Stimulated activated CD4-positive, alpha-beta T cell treated with anti-CD3 and anti-CD28 coated beads, Interleukin-4, amount 100 ng/mL, for 1 hour (primary cell): ENCODE measurements at places on chromosomes 13 and 19.

- no peak for DNase-seq
These were observed 8.6 kb downstream of the RUBCNL start for GRCh38 chr13:46378411-46378810.

DNA sequence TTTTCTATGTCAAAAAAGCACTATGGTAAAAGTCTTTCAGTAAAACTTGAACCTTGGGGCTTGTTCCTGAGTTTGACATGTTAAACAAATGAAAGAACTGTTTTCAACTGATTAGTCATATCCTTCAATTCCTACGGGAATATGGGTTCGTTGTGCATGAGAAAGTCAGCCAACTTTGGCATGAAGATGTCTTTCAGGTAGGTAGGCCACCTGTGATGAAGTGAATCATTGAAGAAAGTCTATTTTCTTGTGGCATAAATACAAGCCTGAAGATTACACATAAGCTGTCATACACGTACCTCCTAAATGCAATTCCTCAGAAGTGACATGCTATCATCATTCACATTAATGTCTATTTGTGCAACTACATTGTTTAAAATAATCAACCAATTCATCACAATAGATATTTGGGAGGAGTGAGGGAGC lies 513.0 kb downstream of the IRS2 start:
- DNase-seq, result no peak

DNA sequence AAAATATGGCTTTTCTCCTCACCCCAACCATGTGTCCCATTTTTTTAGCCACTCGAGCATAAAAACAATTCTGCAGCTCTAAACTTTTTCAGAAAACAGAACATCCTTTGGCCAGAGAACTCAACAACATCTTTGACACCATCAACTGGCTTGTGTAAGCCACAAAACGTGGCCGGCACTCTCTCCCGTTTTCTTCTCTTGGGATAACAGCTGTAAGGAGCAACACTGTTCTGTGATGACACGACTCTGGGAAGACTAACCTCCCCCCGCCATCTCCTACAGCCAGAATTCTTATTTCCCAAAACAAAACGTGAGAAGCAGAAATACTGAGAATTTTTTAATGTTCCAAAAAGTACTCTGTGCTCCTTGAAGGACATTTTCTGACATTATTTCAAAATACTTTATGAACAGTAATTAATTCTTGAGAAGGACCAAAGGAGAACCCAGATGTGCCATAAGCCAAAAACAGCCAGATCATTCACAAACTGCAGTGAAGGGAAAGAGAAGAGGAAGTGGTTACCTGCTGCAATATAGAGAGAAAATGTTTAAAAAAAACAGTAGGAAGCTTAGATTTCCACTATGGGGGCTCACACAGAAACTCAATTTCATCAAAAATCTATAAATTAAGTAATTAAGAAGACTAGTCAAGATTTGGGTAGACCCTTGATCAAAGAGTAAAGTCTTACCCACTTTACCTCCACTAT lies 25.8 kb downstream of the COL4A1 start:
- no peak for DNase-seq

DNA sequence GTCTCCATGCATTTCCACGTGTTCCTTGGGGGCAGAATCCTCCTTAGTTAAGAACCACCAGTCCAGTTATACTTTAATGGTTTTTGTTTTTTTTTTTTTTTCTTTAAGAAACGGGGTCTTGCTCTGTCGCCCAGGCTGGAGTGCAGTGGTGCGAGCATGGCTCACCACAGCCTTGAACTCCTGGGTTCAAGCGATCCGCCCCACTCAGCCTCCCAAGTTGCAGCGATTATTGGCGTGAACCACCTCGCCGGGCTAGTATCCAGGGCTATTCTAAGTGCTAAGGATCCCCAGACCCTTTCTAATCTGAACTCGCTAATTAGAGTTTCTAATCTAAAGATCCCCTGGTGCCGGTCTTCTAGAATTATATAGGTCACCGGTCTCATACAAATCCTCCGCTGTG lies 9.6 kb downstream of the ABHD8 start:
- DNase-seq, result no peak

GRCh38 chr19:17321655-17322489 lies 12.5 kb downstream of the DDA1 start:
- no peak for DNase-seq

GRCh38 chr13:40629678-40630384 lies 36.6 kb downstream of the FOXO1 start:
- no peak for DNase-seq

GRCh38 chr13:101919541-101920181 lies 467.2 kb downstream of the ITGBL1 start:
- no peak for DNase-seq

GRCh38 chr13:113929628-113930615 lies 44.0 kb downstream of the C13orf46 start:
- no peak for DNase-seq

- DNase-seq, result no peak
These were observed 22.5 kb downstream of the SERP2 start for GRCh38 chr13:44395976-44396694.

DNA sequence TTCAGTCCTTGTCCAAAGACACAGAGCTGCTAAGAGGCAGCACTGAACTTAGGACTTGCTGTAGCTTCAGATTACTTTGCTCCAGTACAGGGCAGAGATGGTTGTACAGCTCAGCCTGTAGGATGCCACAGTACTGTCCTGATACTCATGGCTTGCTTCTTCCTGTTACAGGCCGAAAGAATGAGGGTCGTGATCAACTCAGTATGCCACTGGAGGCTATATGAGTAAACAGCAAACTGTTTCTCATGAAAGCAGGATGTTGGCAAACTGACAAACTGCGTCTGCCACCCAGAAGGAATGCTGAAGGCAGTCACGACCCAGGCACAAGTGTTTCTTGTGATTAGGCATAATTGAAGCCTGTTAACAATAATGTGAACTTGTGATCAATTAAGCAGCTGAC lies 2.8 kb downstream of the ZNF749 start:
- DNase-seq, result no peak

DNA sequence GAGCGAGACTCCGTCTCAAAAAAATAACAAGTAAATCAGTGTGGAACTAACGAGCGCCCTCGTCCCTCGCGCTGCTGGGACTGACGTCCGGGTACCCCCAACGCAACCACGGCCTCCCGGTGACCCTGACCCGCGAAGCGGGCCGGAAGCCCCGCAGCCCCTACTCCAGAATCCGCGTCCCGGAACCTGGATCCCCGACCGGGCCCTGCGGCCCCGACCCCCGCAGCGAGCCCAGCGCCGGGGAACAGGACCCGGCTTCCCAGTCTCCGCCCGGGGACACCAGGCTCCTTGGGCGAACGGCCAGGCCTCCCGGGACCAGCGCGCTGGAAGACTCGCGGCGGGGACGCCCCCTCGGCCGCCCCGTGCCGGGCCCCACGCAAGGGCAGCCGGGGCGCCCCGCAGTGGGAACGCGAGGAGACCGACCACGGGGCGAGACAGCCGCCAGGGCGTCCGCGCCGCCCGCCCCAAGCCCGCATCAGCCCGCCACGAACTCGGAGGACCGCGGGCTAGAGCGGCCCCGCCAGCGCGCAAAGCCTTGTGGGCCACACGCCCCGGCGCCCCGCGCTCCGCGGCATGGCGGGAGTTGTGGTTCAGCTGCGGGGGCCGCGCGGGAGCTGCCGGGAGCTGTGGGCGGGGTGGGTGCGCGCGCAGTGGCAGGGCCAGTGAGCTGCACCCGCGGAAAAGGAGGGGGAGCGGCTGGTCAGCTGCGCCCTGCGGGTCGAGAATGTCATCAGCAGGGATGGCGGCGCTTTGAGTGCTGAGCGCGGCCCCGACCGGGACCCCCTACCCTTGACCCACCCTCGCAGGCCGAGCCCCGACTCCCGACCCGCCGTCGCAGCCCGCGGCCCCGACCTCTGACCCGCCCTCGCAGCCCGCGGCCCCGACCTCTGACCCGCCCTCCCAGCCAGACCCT lies 7.5 kb upstream of the MADCAM1 start:
- DNase-seq, result peak; percentile 96

DNA sequence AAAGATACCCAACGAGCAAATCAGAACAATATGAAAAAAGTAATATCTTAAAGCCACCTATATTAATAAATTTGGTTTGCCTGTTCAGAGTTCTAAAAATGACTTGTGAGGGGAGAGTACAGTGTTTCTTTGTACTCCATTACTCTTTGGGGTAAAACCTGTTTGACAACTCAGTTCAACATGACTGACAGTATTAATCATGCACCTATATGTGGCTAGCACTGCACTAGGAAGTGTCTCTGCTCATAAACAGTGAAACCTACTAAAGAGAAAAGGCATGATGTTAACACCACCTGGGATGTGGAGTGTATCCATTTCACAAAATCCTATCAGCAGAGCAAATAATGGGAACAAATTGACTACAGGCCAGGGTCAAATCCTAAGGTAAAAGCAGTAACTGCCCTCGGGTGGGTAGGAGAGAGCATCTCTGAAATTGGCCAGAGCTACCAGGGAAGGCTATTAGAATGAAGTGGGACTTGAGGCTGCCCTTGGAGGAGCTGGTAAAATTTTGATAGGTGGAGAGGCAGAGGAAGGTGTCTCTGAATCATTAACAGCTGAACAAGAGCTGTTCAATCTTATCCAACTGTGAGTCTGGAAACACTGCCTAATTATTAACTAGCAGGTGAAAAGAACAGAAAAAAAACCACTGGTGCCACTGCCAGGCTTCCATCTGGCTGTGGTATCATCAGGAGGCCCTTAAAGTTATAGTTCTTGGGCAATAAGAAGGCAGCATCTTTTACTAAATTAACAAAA lies 365.1 kb downstream of the DNAJC15 start:
- no peak for DNase-seq

GRCh38 chr19:51194527-51195315 lies 30.2 kb upstream of the CD33 start:
- DNase-seq, result no peak

DNA sequence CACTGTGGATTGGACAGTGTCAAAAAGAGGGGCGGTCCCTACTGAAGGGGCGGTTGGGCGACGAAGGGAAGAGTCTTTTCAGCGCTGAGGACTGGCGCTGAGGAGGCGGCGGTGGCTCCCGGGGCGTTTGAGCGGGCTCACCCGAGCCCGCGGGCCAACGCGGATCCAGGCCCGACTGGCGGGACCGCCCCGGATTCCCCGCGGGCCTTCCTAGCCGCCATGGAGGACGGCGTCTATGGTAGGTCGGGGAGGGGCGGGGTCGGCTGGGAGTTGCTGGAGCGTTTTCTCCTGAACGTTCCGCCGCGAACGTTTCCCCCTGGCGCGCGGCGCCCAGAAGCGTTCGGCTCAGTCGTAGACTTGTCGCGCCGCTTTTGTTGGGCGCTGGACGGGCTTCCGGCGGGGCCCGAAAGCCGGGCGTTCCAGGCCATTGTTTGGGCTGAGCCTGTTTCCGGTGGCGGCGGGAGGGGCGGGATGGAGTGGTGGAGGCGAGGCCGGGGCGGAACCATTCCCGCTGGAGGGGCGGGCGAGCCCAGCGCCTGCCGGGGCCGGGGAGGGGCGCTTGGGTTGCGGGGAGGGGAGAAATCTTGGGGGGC lies at the start of gene CYTH2:
Gene CYTH2 (plus strand): TSS at position 81 of the 593 bp plus-strand sequence. CDS start 139 bp downstream, at position 220.
- peak; percentile 68 for DNase-seq

DNA sequence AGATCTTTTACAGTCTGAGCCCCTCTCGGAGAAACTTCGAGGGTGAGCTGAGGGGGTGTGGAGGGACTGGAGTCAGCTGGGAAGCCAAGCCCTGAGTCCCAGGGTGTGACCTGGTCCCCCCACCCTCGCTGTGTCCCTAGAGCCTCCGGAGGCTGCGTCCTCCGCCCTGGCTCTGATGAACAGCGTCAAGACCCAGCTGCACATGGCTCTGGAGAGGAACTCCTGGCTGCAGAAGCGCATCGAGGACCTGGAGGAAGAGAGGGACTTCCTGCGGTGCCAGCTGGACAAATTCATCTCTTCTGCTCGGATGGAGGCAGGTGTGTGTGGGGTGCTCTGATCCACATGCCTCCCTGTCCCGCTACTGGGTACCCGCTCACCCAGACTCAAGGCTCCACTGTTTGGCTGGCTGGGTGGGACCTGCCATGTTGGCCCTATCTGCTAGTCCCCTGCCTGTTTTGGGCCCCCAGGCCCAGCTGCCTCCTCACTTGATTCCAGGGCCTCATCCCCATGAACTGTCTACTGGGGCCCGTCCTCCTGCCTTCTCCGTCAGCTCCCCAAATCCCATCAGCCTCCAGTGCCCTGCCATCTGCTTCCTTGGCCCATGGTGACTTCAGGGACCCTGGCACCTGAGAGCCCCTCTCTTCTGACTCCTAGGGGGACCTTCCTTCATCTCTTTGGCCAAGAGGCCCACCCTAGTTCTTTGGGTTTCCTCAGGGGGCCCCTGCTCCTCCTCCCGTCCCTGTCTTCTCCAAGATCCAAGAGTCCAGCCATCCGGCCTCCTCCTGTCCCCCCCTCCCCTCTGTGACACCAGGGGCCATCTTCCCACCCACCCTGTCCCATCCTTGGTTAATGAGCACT lies 1.5 kb downstream of the CCDC106 start:
- DNase-seq, result no peak

DNA sequence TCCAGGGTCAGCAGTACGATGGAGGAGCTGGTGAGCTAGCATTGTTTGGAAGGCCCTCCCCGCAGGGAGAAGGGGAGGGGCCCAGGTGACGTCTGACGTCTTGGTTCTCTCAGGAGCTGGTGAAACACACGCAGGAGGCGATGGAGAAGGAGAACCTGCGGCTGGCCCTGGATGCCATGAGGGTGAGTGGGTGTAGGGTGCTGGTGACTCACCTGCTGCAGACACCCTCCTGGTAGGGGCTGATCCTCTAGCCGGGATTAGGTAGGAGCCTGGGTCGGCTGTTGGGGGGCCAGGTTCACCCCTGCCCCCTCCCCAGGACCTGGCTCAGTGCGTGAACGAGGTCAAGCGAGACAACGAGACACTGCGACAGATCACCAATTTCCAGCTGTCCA lies 55.8 kb downstream of the VAV1 start:
- no peak for DNase-seq

DNA sequence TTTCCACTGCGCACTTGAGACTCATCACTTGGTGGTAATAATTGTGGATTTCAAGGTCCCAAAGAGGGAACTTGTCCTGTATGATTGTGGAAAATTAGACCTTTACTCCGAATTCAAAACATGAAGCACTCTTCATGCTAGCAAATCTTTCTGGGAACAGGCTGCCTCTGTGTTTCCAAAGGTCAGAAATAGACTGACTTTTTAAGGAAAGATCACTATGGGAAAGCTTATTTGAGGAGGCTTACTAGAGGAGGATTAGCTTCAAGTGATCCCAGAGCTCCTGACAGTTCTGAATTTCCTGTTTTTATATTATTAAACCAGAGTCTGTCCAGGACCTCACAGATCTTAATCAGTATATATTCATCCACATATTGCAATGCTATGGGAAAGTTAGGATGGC lies 5.5 kb downstream of the WDFY2 start:
- no peak for DNase-seq

GRCh38 chr19:47863514-47863936 lies 4.5 kb downstream of the TPRX2 start:
- peak; percentile 90 for DNase-seq

- DNase-seq, result no peak
These were observed 141.7 kb downstream of the EFNB2 start for GRCh38 chr13:106393776-106394175.

GRCh38 chr13:54511366-54511765 lies 1482.8 kb downstream of the OLFM4 start:
- no peak for DNase-seq

- no peak for DNase-seq
These were observed 21.0 kb downstream of the NFIX start for GRCh38 chr19:13016245-13016627.

- DNase-seq, result no peak
These were observed 10.9 kb downstream of the EXOC3L2 start for GRCh38 chr19:45234089-45234869.
